ENCODE measurements at places on chromosomes 2 and 18. TPM values are rescaled to one million over a fixed set of nuclear protein-coding genes. Genes with fewer than 3 reads are reported as not detected.

DNA sequence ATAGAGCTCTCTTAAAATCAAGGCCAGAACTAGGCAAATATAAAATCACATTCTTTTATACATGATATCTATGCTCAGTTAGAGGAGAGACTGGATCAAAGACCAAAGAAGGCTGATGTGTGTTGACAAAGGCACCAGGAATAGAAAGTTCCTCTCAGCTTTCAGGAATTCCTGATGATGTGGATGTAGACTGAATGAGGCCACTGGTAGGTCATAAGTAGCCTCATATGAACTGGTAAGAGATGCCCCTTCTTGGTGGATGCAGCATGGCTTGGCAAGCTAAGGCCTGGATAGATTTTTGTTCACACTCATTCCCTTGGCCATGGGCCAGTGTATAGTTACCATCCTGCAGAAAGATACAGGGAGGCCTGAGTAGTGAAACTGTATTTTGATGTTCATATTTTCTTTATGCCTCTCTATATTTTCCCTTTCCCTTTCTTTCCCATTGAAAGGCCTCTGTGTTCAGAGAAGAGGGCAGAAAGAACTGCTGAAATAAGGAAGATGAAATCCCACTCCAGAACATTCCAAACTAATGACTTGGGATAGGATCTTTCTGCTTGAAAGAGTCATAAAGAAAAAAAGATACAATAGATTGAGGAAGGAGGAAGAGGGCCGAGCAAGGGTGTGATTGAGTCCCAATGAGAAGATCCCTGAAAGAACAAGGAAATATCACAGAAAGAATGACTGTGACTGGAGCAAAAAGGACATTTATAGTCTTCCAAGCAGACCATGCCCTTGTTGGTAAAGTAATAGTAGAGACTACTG lies 2182.7 kb upstream of the PIK3C3 start:
- no peak for DNase-seq
- H3K27me3 ChIP-seq: no peaks in the 10 kb centered on the region
- no peaks in the 10 kb centered on the region for H3K4me1 ChIP-seq

Gene HNRNPLL
- 16.2 TPM for polyA plus RNA-seq

- H3K27me3 ChIP-seq: no peaks in the 10 kb centered on the region
- H3K36me3 ChIP-seq: no peaks in the 10 kb centered on the region
- H3K27ac ChIP-seq: no peak overlapping the region
- peaks cover 21% of the 10 kb centered on the region for H3K4me1 ChIP-seq
- no peak for DNase-seq
- no peak overlapping the region for H3K4me3 ChIP-seq
Observed at GRCh38 chr18:452816-453215, 47.7 kb downstream of the COLEC12 start.

GRCh38 chr2:216796115-216796840 lies 63.6 kb downstream of the TNP1 start:
- no peaks in the 10 kb centered on the region for H3K36me3 ChIP-seq
- no peak overlapping the region for H3K4me3 ChIP-seq
- H3K27me3 ChIP-seq: no peaks in the 10 kb centered on the region
- H3K27ac ChIP-seq: no peak overlapping the region
- H3K4me1 ChIP-seq: peaks cover 36% of the 10 kb centered on the region
- DNase-seq: no peak

Gene CD207
- polyA plus RNA-seq: not detected

Gene PIEZO2
- polyA plus RNA-seq: not detected

GRCh38 chr2:41954304-41955291 lies 93.2 kb upstream of the PKDCC start:
- no peaks in the 10 kb centered on the region for H3K27me3 ChIP-seq
- H3K36me3 ChIP-seq: no peaks in the 10 kb centered on the region
- H3K27ac ChIP-seq: no peak overlapping the region
- peaks cover 11% of the 10 kb centered on the region for H3K4me1 ChIP-seq

DNA sequence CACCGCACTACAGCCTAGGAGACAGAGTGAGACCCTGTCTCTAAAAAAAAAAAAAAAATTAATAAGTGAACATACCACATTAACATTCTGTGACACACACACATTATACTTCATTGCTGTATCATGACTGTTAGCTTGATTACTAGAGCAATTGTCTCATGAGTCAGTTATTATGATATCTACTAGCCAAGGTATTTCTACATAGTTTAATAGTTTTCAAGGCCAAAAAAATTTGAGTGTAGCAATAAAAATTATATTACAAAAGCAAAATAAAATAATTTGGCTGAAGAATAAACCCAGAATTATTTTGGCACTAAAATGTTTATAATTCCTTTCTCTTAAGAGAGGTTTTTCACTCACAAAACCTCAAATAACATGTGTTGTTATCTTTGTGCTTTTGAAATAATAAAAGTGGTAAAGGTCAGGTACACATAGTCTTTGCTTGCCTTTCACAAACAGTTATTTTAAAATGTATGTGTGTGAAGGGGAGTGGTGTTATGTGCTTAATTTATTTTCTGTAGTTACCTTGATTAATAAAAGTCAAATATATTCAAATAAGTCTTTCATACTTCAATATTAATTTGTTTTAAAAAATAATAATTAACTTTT lies 136.9 kb upstream of the SPOPL start:
- DNase-seq: no peak
- H3K4me1 ChIP-seq: no peaks in the 10 kb centered on the region
- no peaks in the 10 kb centered on the region for H3K36me3 ChIP-seq

GRCh38 chr18:9863282-9863681 lies 22.5 kb upstream of the TXNDC2 start:
- H3K27ac ChIP-seq: no peak overlapping the region
- no peaks in the 10 kb centered on the region for H3K4me1 ChIP-seq
- H3K4me3 ChIP-seq: no peak overlapping the region
- H3K36me3 ChIP-seq: peaks cover 25% of the 10 kb centered on the region

- H3K4me3 ChIP-seq: no peak overlapping the region
- no peaks in the 10 kb centered on the region for H3K4me1 ChIP-seq
- DNase-seq: no peak
- no peak overlapping the region for H3K27ac ChIP-seq
Observed at GRCh38 chr18:76741346-76741745, 81.0 kb upstream of the ZNF236 start.

- no peaks in the 10 kb centered on the region for H3K4me1 ChIP-seq
- no peaks in the 10 kb centered on the region for H3K36me3 ChIP-seq
- H3K4me3 ChIP-seq: no peak overlapping the region
Observed at GRCh38 chr2:239770246-239770639, 254.9 kb downstream of the NDUFA10 start.

DNA sequence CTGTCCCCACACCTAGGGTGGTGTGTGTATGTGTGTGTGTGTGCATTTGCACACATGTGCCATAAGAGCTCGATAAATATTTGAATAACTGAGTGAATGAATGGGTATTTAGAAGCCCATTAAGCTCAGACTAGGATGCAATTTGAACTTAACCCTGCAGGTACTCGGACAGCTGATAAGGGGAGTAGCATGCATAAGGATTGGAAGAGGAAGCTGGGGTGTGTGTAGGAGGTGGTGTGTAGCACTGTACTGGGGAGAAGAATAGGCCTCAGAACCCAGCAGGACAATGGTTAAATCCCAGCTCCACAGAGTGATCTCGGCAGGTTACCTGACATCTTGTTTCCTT lies 1.8 kb upstream of the KCNF1 start:
- H3K4me3 ChIP-seq: no peak overlapping the region
- no peak for DNase-seq
- H3K27ac ChIP-seq: no peak overlapping the region
- peaks cover 16% of the 10 kb centered on the region for H3K27me3 ChIP-seq
- peaks cover 7% of the 10 kb centered on the region for H3K4me1 ChIP-seq
- no peaks in the 10 kb centered on the region for H3K36me3 ChIP-seq

DNA sequence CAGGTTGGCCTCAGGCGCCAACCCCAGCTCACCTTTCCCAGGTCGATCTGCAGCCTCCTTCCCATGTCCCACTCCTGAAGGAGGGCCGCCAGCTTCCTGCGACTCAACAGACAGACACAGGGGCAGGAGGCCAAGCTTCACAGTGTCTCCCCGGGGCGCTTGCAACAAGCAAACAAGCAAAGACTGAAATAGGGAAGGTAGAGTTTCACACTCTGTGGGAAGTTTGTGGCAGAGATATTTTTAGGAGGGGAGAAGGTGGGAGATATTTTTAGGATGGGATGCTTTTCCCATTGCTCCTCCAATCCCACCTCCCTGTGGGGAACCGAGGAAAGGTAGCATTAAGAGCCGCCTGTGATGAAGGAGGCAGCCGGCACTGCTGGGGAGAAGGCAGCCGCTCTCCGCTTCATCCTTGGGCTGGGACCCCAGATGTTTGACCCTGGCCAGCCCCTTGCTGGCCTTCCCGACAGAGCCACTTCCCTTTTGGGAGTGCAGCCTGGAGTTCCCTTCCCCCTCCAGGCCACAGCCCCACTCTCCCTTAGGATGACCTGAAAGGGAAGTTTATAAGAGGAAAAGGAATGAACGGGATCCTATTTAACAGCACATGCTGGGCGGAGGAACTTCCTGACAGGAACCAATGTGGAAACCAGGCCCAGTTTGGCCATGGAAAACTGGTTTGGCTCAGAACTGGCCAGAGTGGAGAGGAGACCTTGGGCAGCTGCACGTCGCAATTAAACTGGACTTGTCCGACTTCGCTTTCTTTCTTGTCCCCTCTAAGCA lies 142.2 kb upstream of the SMAD2 start:
- H3K27ac ChIP-seq: no peak overlapping the region
- H3K4me1 ChIP-seq: no peaks in the 10 kb centered on the region
- H3K4me3 ChIP-seq: no peak overlapping the region
- H3K27me3 ChIP-seq: no peaks in the 10 kb centered on the region

GRCh38 chr18:58970943-58971790 lies 106.5 kb downstream of the ZNF532 start:
- H3K4me3 ChIP-seq: no peak overlapping the region
- DNase-seq: no peak
- no peaks in the 10 kb centered on the region for H3K4me1 ChIP-seq
- no peaks in the 10 kb centered on the region for H3K27me3 ChIP-seq
- no peaks in the 10 kb centered on the region for H3K36me3 ChIP-seq

- H3K4me3 ChIP-seq: no peak overlapping the region
- no peaks in the 10 kb centered on the region for H3K27me3 ChIP-seq
- no peak for DNase-seq
- no peaks in the 10 kb centered on the region for H3K36me3 ChIP-seq
- no peak overlapping the region for H3K27ac ChIP-seq
Observed at GRCh38 chr2:207479198-207479785, 50.5 kb upstream of the CREB1 start.

GRCh38 chr2:15990151-15991101 lies 50.1 kb downstream of the MYCN start:
- no peaks in the 10 kb centered on the region for H3K27me3 ChIP-seq
- no peak overlapping the region for H3K27ac ChIP-seq

GRCh38 chr2:203361922-203362321 lies 33.7 kb downstream of the ABI2 start:
- H3K27ac ChIP-seq: no peak overlapping the region
- H3K4me1 ChIP-seq: no peaks in the 10 kb centered on the region
- no peak overlapping the region for H3K4me3 ChIP-seq
- H3K27me3 ChIP-seq: no peaks in the 10 kb centered on the region
- H3K36me3 ChIP-seq: no peaks in the 10 kb centered on the region
- DNase-seq: no peak

DNA sequence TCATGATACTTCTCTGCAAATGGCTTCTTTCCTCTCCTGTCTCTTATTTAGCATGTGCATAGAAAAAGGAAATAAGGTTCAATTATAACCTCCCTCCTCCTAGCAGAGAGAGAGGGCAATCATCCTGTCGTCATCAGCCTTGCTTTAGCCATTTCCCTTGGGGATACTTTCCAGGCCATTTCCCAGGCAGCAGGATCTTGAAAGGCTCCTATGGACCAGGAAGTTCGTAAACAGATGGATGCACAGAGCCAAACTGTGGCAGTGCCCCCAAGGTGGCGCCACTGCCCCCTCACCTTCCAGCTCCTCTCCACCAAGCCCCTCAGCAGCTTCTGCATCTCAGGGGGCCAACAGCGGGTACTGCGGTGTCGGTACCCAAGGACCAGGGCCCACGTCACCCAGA lies 157.4 kb downstream of the DTNA start:
- H3K4me3 ChIP-seq: no peak overlapping the region
- H3K27ac ChIP-seq: no peak overlapping the region
- H3K27me3 ChIP-seq: no peaks in the 10 kb centered on the region
- H3K36me3 ChIP-seq: peaks cover 9% of the 10 kb centered on the region
- no peak for DNase-seq

DNA sequence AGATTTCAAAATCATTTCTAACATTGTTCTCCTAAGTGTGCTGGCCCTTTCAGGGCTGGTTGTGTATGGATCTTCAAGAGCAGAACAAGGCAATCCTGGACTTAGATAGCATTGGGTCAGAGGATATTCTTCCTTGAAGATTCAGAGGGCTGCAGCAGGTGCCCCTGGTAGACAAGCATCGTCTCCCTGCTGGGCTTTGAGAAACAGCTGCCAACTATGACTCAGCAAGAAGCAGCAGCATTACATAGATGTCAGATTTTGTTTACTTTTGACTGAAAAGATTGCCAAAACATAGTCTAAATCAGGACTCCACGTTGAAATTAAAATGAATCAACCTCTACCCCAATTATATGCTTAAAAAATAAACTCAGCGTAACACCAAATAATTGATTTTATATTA lies 618.8 kb downstream of the SOCS6 start:
- H3K27me3 ChIP-seq: no peaks in the 10 kb centered on the region
- H3K4me3 ChIP-seq: no peak overlapping the region
- no peaks in the 10 kb centered on the region for H3K36me3 ChIP-seq
- DNase-seq: no peak
- no peak overlapping the region for H3K27ac ChIP-seq
- H3K4me1 ChIP-seq: peaks cover 4% of the 10 kb centered on the region

GRCh38 chr18:34911661-34912384 lies 129.4 kb upstream of the MAPRE2 start:
- no peaks in the 10 kb centered on the region for H3K36me3 ChIP-seq
- no peaks in the 10 kb centered on the region for H3K4me1 ChIP-seq
- no peak overlapping the region for H3K4me3 ChIP-seq
- H3K27me3 ChIP-seq: no peaks in the 10 kb centered on the region
- no peak overlapping the region for H3K27ac ChIP-seq
- DNase-seq: no peak

GRCh38 chr2:69741575-69742321 lies at the start of gene ANXA4:
TSS of gene ANXA4 (plus strand) at chr2:69742134. CDS start at chr2:69781566, 39,432 bp downstream.
- H3K4me3 ChIP-seq: peak within 1 kb of the TSS; percentile 83
- no peaks in the 10 kb centered on the region for H3K36me3 ChIP-seq
- no peaks in the 10 kb centered on the region for H3K4me1 ChIP-seq
- peak within 1 kb of the TSS; percentile 95 for H3K27ac ChIP-seq
- H3K27me3 ChIP-seq: no peaks in the 10 kb centered on the region
- peak; percentile 91 for DNase-seq

Gene CD28
- 2.5 TPM for polyA plus RNA-seq

- H3K27ac ChIP-seq: no peak overlapping the region
- no peak for DNase-seq
- H3K4me3 ChIP-seq: no peak overlapping the region
- no peaks in the 10 kb centered on the region for H3K27me3 ChIP-seq
Observed at GRCh38 chr2:149050188-149050587, 11.7 kb downstream of the LYPD6B start.

DNA sequence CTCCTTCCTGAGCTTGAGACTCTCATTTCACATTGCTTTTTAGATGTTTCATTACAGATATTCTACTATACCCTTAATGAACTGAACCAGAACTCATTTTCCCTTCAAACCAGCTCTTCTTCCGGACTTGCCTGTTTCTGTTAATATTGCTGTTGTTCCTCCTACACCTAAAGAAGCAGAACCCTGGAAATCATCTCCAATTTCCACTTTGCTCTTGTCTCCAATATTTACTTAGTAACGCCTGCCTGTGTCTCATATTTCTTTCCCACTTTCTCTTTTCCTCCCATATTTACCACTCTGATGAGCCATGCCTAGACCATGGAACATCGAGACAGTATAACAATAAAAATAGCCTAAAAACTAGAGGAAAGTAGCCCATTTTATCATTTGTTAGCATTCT lies 17.9 kb upstream of the GMCL1 start:
- no peaks in the 10 kb centered on the region for H3K4me1 ChIP-seq
- no peak overlapping the region for H3K27ac ChIP-seq
- no peak for DNase-seq
- no peak overlapping the region for H3K4me3 ChIP-seq
- H3K36me3 ChIP-seq: peaks cover 19% of the 10 kb centered on the region
